ENCODE measurements at places on chromosomes 1 and 21. TPM values are rescaled to one million over a fixed set of nuclear protein-coding genes. Genes with fewer than 3 reads are reported as not detected.
A peak's percentile ranks its signal among the peaks of the same experiment; 100 is the strongest.

CALML6 gene
- 0.51 TPM for total RNA-seq

DNA sequence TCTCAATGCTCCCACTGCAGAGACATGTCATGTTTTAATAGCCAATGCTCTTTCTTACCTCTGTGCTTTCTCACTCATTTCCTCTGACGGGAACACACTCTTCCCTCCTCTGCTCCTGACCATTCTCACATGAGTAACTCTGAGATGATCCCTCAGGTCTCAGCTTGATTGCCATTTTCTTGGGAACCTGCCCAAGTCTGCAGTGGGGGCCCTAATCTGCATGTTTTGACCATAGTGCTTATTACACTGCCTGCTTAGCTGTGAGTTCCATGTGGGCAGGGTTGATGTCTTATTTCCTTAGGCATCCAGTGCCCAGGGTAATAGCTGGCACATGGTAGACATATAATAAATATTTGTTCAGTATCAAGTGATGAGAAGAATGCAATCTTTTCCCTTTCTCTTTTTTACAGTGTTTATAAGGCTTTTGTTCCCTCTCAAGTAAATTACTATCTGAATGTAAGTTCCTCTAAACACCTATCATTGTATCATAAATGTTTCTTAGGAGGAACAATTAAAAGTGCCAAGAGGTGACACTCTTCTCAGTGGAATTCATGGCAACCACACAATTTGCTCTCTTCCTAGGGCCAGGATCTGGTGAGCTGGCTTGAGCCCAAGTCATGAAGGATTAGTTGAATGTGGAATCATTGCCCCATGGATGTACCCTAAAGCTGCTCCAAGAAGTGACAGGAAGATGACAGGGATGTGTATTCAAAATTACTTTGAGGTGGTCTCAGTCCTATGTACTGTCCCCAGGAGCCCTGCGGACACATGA is 485.4 kb upstream of the USP24 start:
- peak overlapping the region; percentile 71 for H3K27ac ChIP-seq
- H3K36me3 ChIP-seq: no peaks in the 10 kb centered on the region
- H3K4me3 ChIP-seq: no peak overlapping the region

CFHR1 gene
- not detected for total RNA-seq

DNA sequence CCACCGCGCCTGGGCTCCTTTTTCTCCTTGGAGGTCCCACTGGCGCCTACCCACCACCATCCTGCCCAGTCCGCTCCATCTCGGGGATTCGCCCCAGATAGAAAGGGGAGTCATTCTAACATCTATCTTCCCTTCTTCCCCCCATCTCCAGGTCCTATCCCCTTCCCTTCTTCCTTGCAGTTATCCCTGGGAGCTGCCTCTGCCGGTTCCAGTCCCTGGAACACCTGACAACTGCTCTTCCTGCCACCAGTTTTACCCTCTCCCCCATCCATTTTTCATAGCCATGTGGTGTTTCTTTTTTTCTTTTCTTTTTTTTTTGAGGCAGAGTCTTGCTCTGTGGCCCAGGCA is 12.0 kb upstream of the COL16A1 start:
- H3K4me1 ChIP-seq: peaks cover 45% of the 10 kb centered on the region
- no peak overlapping the region for H3K27ac ChIP-seq
- H3K36me3 ChIP-seq: no peaks in the 10 kb centered on the region

TCHHL1 gene
- total RNA-seq: not detected

GRCh38 chr21:45073301-45074047 is 906 bp upstream of the ADARB1 start:
- no peak for DNase-seq
- H3K4me1 ChIP-seq: peaks cover 14% of the 10 kb centered on the region
- no peak overlapping the region for H3K27ac ChIP-seq
- H3K27me3 ChIP-seq: no peaks in the 10 kb centered on the region
- H3K36me3 ChIP-seq: no peaks in the 10 kb centered on the region
- peak overlapping the region; percentile 93 for H3K4me3 ChIP-seq

DNA sequence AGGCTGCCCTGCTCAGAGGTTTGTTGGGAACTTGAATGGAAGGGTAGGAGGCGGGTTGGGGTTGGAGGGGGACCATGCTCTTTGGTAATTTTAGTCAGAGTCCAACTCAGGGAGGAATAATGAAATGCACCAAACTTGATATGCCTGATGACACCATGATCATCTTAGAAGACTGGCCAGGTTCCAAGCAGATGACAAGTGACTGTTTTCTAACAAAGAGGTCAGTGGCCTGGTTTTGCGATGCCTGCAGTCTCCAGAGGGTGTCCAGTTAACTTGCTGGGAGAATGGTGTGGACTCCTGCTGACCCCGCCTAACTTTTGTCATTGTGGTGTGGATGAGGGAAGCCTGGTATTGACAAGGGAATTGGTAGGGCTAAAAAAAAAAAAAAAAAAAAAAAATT is 12.4 kb downstream of the VANGL1 start:
- no peaks in the 10 kb centered on the region for H3K27me3 ChIP-seq
- H3K36me3 ChIP-seq: no peaks in the 10 kb centered on the region
- H3K4me1 ChIP-seq: no peaks in the 10 kb centered on the region
- H3K27ac ChIP-seq: no peak overlapping the region
- no peak for DNase-seq
- no peak overlapping the region for H3K4me3 ChIP-seq

DNA sequence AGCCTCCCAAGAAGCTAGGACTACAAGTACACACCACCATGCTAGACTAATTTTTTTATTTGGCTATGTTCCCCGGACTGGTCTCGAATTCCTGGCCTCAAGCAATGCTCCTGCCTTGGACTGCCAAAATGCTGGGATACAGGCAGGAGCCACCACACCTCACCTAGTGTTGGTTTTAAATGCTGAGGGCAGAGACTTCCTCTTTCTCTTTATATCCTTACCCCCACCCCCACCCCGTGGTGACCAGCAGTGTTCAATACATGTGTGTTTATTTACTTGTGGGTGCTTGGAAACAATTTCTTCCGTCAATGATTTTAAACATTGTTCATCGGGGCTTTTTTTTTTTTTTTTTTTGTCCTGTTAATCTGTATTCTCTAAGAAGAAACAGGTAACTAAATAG is 158.9 kb downstream of the ZBTB18 start:
- H3K36me3 ChIP-seq: no peaks in the 10 kb centered on the region
- H3K4me1 ChIP-seq: no peaks in the 10 kb centered on the region
- no peak overlapping the region for H3K27ac ChIP-seq
- H3K4me3 ChIP-seq: no peak overlapping the region

DNA sequence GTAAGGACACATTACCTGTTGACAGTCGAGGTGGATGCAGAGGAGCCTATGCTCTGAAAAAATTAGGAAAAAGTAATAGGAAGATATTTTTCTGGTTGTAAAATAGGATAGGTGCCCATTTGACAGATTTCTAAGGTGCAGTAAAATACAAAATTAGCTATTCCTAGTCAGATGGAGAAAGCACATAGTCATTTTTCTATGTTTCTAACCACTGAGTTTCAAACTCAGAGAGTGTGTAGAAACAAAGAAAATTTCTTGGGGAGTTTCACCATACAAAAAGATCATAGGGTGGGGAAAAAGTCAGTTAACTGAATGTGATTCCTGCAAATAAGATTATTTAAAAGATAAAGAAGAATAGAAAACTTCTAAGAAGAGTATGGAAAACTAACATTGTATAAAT is 666.9 kb downstream of the KCNT2 start:
- no peaks in the 10 kb centered on the region for H3K36me3 ChIP-seq
- H3K4me3 ChIP-seq: no peak overlapping the region
- H3K27me3 ChIP-seq: no peaks in the 10 kb centered on the region
- H3K27ac ChIP-seq: no peak overlapping the region

DNA sequence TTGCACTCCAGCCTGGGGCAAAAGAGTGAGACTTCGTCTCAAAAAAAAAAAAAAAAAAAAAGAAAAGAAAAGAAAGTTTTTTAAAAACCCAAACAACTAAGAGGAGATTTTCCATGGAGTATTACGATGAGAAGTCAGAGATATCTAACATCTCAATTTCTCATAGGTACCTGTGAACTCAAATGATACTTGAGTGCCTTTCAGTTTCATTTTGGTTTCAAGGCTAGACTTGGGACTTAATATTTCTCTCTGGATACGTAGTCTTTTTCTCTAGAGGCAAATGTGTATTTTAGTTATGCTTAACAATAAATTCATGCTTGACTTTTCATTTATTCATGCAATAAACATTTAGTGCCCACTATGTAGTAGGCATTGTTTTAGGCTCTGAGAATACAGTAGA is 15.0 kb downstream of the ZYG11B start:
- H3K27me3 ChIP-seq: no peaks in the 10 kb centered on the region
- no peaks in the 10 kb centered on the region for H3K4me1 ChIP-seq
- DNase-seq: no peak
- no peak overlapping the region for H3K27ac ChIP-seq

PLA2G4A gene
- total RNA-seq: 2.9 TPM

QSOX1 gene
- total RNA-seq: 540 TPM

GUCA2A gene
- not detected for total RNA-seq

VCAM1 gene
- total RNA-seq: 1.4 TPM

GRCh38 chr1:230753586-230754251 is 6.5 kb downstream of the CAPN9 start:
- H3K4me3 ChIP-seq: no peak overlapping the region
- H3K4me1 ChIP-seq: no peaks in the 10 kb centered on the region
- H3K36me3 ChIP-seq: no peaks in the 10 kb centered on the region

DNA sequence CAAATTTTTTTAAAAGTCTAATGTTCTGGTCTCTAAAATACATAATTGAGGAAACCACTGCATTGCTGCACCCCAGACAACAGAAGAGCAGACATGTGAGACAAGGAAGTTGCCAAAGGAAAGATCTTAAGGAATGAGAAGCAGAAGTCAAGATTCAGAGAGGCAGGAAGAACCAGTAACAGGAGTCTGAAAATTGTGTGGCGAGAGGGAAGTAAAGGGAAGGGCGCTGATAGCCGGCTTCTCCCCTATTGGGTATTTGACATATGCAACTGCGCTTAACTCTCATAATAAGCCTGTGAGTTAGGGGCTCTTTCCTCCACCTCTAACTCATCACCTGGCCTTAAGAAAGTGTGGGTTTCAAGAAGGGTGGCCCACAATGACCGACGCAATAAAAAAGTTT is 21.9 kb upstream of the KIF14 start:
- H3K4me1 ChIP-seq: peaks cover 20% of the 10 kb centered on the region
- H3K36me3 ChIP-seq: peaks cover 12% of the 10 kb centered on the region
- no peak overlapping the region for H3K27ac ChIP-seq
- no peaks in the 10 kb centered on the region for H3K27me3 ChIP-seq
- DNase-seq: no peak
- no peak overlapping the region for H3K4me3 ChIP-seq

DNA sequence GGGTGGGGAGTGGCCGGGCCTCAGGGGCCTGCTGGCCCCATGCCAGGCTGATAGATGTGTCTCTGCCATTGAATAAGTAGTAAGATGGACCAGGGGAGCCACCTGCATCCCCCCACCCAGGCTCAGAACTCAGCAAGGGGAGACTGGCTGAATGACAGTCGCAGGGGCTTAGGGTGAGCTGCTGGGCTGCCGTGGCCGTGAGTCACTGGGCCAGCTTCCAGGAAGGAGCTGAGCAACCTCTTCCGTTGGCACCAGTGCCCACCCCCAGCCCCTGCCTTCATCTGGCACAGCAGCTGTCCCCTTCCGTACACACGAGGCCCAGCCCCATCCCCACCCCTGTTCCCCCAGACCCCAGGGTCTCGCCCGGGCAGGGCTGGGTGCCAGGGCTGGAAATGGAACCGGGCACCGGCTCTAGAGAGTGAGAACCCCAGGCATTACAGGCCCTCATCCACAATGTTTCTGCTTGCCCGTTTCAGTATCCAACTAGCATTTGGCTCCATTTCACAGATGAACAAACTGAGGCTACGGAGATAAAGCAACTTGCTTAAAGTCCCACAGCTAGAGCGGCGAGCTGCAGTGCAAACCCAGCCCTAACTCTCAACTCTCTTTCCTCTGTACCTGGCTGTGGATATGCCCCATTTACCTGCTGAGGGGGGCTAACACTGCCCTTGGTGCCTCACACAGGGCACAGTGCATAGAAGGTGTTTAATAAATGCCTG is 10.2 kb downstream of the WNT4 start:
- no peaks in the 10 kb centered on the region for H3K27me3 ChIP-seq
- no peaks in the 10 kb centered on the region for H3K36me3 ChIP-seq
- H3K4me1 ChIP-seq: peaks cover 11% of the 10 kb centered on the region
- no peak overlapping the region for H3K4me3 ChIP-seq

- DNase-seq: no peak
- no peaks in the 10 kb centered on the region for H3K4me1 ChIP-seq
- H3K36me3 ChIP-seq: no peaks in the 10 kb centered on the region
- no peak overlapping the region for H3K27ac ChIP-seq
Observed at GRCh38 chr1:45544530-45544929, 6.1 kb upstream of the AKR1A1 start.

DNA sequence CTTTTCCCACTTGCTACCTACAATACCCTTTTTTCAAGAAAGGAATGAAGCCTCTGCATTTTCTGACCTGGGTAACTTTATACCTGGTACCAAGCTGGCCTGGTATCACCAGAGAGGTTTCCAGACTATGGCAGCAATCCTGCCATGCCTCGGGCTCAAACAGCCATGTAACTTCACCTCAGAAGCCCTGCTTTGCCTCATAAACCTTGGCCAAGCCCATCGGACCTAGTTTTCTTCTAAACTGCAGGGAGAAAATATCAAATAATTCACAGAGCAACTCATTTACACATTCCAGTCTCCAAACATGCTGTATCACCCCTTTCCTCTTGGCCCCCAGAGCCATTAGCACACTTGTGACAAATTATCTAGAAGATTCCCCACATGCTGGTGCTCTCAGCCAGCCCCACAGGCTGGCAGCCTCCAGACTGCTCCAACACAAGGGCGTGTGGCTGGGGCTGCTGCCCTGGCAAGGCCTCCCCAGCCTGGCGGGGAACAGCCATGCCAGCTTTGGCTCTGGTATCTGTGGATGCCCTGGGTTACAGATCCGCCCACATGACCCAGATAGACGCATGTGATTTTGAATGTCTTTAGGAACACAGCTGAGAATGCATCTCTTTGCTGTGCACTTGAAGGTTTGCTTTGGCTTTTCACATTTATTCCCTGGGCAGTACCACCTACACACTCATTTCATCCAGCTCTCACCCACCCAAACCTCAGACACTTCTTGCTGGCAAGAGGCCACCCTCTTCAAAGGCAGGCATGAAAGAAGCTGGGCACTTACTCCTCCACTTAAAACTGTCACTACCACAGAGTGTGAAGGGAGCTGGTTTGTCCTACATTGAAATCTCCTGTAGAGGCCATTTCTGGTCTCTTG is 70.0 kb upstream of the BCAR3 start:
- no peak overlapping the region for H3K27ac ChIP-seq
- no peaks in the 10 kb centered on the region for H3K27me3 ChIP-seq
- no peaks in the 10 kb centered on the region for H3K36me3 ChIP-seq
- H3K4me3 ChIP-seq: no peak overlapping the region

- H3K27ac ChIP-seq: peak overlapping the region; percentile 29
- DNase-seq: peak; percentile 72
- peaks cover 75% of the 10 kb centered on the region for H3K36me3 ChIP-seq
- H3K27me3 ChIP-seq: no peaks in the 10 kb centered on the region
- peaks cover 27% of the 10 kb centered on the region for H3K4me1 ChIP-seq
Observed at GRCh38 chr1:179121159-179121938, 39.5 kb downstream of the TOR3A start.

- peak; percentile 15 for DNase-seq
- H3K36me3 ChIP-seq: no peaks in the 10 kb centered on the region
- H3K27ac ChIP-seq: 0 out of 2 replicates have a peak overlapping the region, but pooled peaks have one; percentile 7
Observed at GRCh38 chr1:235265900-235266299, 62.1 kb downstream of the ARID4B start.

GRCh38 chr1:215267495-215267894 is 185.0 kb downstream of the KCNK2 start:
- H3K36me3 ChIP-seq: no peaks in the 10 kb centered on the region
- no peak for DNase-seq
- no peak overlapping the region for H3K4me3 ChIP-seq
- no peaks in the 10 kb centered on the region for H3K27me3 ChIP-seq

NT5C1A gene
- total RNA-seq: not detected

S100A7 gene
- not detected for total RNA-seq

LHX8 gene
- total RNA-seq: not detected

NUDT4B gene
- total RNA-seq: 24.0 TPM
